ENCODE measurements at places on chromosomes 7 and 10.

DNA sequence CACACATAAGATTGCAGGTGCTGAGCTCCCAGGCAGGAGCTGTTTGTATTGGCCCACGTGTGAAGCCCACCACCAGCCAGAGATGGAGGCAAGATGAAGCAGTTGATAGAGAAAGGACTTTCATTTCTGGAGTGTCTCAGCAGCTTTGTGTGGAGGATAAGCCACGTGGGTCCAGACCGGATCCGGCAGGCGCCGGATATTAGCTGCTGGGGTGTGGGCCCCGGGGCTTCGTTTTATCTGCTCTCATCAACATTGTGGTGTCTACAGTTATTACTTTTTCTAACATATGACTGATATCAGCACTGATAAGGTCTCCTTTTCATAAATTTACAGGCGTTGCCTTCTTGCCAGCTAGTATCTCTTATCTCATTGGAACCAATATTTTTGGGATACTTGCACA is 25.5 kb downstream of the SLC18A2 start:
- no peak for DNase-seq

DNA sequence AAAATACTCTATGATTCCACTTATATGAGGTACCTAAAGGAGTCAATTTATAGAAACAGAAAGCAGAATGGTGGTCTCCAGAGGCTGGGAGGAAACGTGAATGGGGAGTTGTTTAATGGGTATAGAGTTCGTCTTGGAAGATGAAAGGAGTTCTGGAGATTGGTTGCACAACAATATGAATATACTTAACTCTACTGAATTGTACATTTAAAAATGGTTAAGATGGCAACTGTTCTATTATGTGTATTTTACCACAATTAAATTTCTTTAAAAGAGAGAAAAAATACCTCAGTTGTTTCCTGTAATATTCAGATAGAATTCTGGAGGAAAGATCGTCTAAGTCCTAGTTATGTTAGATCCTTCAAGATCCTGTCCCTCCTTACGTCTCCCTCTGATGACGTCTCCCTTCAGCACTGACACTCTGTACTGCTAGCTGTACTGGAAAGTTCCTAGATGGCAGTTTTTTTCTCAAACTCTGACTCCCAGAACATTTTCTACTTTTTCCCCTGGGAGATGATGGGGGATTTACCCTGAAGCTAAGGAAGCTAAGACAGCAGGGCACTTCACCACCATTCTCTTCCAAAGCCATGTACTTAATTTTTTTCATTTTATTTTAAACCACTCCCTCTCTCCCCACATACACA is 53.2 kb upstream of the CAV2 start:
- no peak for DNase-seq

DNA sequence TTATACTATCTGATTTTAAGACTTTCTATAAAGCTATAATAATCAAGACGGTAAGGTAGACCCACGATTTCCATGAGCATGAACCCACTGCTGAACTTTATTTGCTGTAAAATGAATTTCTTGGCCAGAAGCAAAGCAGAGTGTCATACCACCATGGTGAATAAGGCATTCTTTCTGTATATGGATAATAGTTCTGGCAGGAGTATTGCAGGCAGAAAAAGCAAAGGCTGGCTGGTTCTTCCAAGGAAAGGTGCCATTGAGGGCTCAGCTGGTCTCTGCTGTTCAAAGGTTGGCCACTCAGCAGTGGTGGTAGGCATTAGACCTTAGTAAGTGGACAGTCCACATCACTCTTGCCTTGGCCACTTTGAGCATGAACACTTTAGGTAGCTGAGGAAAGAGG is 104.1 kb upstream of the KCNMA1 start:
- no peak for DNase-seq

GRCh38 chr7:137343281-137343841 is at the start of gene PTN:
TSS of gene PTN (minus strand) at chr7:137343733. CDS start at chr7:137254973, 88,760 bp downstream.
- no peak for DNase-seq

- no peak for DNase-seq
Observed at GRCh38 chr7:3469641-3470040, 168.6 kb downstream of the SDK1 start.

- no peak for DNase-seq
Observed at GRCh38 chr10:21624951-21625350, 90.9 kb downstream of the MLLT10 start.

DNA sequence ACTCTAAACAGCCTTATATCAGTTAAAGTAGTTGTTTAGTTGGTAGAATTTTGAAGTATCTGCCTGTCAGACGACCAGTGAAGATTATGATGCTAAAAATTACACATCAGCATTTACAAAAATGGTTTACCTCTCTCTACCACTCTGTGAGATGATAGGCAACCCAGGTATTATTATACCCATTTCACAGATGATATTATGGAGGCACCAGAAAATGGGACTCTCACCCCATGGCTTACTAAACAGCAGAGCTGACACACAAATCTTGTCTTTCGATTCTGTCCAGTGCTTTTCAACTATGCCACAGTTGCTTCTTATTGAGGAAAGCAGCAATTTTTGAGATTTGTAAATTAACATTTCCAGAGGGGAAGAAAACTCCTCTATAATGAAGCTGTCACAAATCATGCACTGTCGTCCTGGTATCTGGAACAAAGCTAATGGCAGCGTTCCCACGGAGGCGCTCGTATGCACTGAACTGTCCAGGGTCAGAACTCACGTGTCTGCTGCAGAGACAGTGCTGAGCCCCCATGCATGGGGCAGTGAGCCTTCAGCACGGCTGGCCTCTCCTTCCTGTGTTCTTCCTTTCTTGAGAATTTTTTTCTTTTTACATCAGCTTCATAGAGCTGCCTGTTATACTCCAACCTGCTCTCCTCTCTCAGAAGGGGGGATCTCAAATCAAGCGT is 381.1 kb downstream of the SDK1 start:
- DNase-seq: no peak

DNA sequence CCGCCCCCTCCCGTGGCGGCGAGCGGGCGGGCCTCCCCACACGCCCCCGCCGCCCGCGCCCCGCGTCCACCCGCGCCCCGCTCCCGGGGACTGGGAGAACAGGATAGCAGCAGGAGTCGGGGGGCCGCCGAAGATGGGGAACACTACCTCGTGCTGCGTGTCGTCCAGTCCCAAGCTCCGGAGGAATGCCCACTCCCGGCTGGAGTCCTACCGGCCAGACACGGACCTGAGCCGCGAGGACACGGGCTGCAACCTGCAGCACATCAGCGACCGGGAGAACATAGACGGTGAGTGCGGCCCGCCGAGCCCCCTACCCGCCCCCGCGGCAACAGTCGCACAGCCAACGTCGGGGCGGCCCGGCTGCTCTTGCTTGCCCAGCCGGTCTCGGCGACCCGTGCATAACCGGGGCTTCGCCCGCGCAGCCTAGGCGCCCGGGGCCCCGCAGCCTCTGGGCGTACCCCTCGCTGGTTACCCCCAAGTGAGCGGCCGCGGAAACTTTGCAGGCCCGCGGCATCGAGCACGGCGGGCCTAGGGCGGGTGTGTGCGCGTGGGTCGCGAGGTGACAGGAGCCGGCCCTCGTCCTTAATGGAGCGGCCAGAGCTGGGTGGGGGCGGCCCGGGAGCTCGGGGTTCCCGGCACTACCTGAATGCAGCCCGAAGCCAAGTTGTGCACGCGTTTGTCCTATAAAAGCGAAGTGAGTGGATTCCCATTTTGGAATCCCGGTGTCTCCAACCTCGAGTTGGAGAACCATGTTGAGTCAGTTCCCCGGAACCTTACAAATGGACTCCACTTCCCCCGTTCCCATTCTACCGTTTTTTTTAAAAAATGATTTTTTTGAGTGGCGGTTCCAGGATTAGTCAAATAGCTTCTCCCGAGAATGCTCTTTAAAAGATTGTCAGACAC is 863 bp downstream of the CCNY start:
- no peak for DNase-seq

- DNase-seq: no peak
Observed at GRCh38 chr10:79102498-79102874, 33.7 kb downstream of the ZMIZ1 start.

DNA sequence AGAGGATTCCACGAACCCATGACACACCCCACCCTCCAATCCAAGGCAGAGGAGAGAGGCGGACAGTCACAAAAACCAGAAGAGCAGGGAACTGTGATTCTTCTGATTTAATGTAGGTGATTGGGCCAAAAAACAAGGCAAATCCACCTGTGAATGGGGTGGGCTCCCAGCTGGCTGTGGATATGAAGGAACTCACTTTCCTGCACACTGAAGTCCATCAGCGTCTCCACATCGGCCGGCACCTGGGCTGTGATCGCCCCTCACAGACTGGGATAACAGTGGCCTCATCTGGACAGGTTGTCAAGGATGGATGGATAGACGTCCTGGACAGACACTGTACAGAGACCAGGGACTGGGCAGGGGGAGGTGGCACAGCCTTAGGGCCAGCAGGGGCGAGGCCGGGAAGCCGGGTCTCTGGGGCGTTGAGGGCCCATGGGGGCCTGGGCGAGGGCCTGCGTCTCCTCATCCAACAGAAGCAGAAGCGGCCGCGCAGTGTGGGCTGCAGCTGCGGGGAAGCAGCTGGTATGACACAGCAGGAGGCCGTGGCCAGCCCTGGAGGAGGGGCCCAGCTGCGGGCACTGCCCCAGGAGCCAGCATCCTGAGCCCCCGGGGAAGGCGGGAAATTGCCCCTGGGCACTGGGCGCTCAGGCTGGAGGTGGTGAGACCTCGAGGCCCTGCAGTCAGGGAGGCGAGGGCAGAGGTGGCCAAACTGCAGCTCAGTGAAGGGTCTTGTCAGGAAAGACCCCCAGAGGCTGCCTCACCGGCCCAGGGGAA is 54.2 kb downstream of the DIP2C start:
- no peak for DNase-seq

All from activated CD8-positive, alpha-beta memory T cell treated with anti-CD3 and anti-CD28 coated beads for 1 hour (primary cell).